ENCODE measurements at places on chromosomes 4 and X.

- DNase-seq, result no peak
Observed at GRCh38 chrX:19832191-19832965, 55.0 kb downstream of the SH3KBP1 start.

DNA sequence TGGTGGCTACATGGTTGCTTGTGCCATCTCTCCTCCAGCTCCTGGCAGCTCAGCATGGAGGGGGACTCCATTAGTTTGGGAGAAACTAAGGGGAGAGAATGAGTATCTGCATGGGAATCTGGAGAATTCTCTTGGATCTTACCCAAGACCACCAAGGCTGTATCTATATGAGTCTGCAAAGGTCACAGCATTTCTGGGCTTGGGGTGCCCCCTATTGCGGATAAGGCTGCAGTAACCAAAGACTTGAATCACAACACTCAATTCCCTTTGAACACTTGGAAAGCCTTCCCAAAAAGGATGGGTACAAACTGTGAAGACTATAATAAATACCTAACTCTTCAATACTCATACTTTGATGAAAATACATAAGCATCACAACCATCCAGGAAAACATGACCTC lies 623.5 kb upstream of the NR3C2 start:
- DNase-seq, result no peak

- no peak for DNase-seq
Observed at GRCh38 chr4:106358899-106359298, 9.7 kb downstream of the GIMD1 start.

DNA sequence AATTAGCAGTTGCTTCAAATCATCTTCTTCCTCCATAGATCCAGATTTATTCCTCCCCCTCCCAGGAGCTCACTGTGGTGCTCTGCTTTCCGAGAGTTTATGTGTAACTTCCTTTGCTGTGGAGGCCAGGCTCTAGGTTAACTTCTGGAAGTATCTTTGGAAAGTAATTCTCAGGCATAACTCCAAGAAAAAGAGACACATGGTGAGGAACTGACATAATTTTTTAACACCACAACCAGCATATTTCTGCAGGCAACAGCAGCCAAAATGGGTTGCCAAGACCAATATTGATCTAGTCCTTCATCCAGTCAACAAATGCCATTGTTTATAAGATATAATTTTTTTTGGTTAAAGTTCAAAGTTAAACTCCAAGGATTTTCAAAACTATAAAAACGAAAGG lies 114.5 kb upstream of the RBPJ start:
- no peak for DNase-seq

DNA sequence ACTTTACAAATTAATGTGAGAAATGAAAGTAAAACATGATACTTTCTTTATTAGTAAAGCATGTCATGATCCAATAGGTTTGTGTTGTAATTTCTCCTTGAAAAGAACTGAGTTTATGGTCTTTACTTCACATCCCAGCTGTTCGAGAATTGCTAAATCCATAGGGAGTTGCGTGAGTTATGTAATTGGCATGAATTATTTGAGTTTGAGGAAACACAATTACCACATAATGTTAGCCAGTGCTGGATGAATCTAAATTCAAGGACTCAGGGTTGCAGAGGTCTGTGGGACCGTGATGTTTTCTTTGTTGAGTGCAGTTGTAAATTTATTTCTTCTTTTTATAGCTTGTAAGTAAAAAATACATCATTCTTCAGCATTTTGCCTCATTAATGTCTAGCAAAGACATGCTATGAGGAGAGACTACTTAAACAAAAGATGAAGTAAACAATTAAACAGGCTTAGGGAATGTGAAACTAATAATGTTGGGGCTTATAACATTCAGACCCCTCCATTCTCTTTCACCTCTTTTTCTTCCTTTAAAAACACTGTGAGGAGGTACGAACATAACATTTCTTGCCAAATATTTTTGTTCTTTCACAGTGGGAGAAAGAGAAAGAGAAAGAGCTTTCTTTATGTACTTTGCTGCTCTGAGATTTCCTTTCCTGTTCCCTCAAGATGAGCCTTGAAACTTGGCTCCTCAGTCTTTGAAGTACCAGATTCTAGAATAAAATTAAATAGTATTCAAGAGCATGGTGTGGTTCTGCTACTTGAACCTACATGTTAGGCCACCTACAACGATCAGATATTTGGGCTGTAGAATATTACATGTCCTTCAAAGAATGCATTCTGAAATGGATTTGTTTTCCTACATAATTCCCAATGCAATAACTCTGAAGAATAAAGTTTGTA lies 159.6 kb upstream of the ANK2 start:
- no peak for DNase-seq

- DNase-seq, result no peak
Observed at GRCh38 chrX:29229802-29230201, 642.6 kb downstream of the IL1RAPL1 start.

DNA sequence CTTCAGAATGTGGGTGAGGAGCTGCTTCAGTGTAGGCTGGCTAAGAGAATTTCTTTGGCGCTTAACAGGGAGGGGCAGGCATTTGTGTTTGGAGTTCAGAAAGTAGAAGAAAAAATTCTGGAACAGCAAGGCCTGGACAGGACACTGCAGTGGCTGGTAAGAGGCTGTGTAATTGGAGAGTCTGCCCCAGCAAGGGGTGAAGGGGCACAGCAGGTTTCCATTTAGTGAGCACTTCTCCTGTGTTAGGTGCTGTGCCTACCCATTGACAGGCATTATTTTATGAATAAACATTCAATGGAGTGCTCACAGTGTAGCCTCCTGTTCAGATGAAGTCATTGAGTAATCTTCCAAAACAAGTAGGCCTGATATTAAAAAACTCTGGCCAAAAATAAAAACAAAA lies 10.7 kb upstream of the CPE start:
- no peak for DNase-seq

GRCh38 chr4:8451440-8452182 lies 11.0 kb downstream of the TRMT44 start:
- no peak for DNase-seq

GRCh38 chrX:13212191-13212651 lies 107.6 kb downstream of the ATXN3L start:
- DNase-seq, result no peak

DNA sequence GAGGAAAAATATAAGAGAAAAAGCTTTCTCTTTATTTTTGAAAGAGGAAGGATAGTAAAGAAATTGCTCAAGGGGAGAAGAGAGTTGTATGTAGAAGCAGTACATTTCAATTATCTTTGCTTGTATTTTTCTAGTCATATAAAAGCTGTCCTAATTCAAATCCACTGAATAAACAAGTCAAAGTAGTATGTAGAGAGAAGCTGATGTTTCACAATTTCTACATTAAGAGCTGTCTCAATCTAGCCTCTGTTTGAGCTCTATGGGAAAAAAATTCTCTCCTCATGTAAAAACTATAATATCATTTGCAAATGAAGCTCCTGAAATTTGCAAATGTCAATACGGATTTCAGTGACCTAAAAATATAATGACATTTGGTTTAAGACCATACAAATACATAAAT lies 52.6 kb downstream of the CHM start:
- no peak for DNase-seq

All from CD8-positive, alpha-beta memory T cell (primary cell).